ENCODE measurements at places on chromosomes 4 and X.

- no peak for DNase-seq
These were observed 772 bp upstream of the FBXW7 start for GRCh38 chr4:152536545-152537182.

- DNase-seq, result peak; percentile 74
These were observed 115.0 kb upstream of the SHISA3 start for GRCh38 chr4:42282081-42282901.

DNA sequence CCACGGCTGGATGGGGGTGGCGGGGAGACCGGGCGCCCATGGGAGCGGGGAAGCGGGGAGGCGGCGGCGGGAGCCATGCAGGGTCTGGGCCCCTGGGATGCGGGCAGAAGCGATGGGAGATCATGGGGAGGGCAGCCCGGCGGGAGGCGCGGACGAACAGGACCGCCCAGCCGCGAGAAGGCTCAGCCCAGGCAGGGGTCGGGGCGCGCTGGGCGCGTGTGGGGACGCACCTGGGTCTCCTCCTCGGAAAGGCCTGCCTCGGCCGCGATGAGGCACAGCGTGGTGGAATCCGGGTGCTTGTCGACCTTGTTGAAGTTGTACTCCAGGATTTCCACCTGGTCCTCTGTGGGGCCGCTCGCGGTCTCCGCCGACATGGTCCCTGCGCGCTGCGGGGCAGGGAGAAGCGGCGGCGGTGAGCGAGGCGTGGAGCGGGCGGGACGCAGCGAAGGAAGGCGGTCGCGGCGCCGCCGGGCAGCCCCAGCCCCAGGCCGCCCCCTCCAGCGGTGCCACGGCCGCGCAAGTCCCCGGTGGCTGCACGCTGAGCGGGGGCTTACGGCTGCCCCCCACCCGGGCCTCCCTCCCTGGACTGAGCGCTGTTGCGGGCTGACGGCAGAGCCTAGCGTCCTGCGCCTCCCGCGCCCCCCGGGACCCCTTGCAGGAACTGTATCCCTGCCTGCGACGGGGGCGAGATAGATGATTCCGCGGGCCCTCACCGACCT lies 25.3 kb downstream of the HOPX start:
- DNase-seq, result peak; percentile 26

DNA sequence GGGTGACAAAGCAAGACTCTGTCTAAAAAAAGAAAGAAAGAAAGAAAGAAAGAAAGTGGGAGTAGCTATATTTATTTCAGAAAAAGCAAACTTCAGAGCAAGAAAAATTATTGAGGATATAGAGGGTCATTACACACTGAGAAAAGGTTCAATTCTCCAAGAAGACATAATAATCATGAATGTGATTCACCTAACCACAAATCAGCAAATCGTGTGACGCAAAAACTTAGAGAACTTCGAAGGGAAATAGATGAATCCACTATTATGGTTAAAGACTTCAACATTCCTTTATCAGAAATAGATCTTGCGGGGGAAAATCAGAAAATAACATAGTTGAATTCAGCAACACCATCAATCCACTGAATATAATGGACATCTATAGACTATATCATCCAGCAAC lies 219.3 kb upstream of the LDB2 start:
- no peak for DNase-seq

DNA sequence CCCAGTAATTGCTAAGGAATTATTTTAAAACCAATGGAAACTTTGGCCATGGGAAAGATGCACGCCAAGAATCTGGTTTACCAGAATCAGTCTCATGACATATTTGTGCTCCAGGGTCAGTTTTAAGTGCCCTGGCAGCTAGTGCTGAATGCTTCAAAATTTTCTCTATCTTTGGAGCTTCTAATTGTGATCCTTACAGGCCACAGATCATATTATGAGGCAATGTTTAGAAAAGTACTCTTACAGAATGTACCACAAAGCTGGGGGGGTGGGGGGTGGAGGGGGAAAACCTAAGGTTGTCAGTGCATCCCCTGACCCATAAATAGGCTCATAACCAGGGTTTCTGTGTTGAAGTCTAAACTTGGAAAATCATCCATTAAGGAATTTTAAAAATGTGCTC lies 514.5 kb downstream of the INPP4B start:
- DNase-seq, result no peak

DNA sequence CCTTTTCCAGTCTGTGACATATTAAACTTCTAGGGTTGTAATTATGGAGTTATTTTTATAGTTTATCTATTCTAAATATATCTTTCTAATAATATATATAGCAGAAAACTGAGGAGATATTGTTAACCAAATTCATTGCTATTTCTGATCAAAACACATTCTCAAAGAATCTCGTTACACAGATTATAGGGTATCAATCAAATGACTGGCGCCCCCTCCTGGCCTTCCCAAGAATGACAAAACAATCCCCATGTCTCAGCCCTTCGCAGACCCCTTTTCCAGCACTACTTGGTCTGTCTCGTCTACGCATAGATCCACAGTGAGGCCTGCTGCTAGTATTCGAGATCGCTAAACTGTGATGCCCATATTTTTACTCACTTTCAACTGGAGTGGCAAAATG lies 209.3 kb downstream of the GPC3 start:
- DNase-seq, result no peak

DNA sequence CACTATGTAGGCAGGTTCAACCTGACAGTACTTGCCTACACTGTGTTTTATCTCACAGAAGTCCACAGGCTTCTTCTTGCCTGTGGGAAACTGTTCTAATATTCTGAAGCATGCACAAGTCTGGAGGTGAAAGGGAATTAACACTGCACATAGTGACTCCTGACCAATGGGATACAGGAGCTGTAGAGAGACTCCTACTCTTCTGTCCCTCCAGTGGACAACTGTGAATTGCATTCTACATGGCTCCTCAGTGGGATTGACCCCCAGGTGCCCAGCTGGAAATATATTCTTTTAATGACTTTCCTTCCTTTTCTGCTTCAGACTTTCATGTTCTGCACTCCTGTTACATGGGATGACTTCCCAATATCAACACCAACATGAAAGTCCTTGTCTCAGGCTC lies 8.2 kb upstream of the YIPF6 start:
- DNase-seq, result no peak

Data from psoas muscle (tissue), 8 donors.